ENCODE measurements at places on chromosomes 7 and 10.

DNA sequence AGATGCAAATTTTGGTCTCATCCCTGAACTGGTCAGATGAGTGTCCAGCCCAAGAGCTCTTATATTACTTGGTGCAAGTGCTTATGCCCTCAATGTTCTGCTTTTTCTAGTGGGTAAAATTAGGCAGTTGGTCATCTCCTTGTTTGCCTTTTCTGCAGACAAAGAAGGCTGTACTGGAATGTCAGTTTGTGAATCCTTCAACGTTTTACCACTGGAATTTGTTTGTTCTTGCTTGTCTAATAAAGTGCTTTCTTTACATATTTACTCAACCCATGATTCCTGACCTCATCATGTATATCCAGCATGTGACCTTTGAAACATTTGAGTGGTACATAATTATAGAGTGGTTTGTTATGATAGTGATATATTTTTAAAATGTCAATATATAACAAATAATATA lies 232.2 kb upstream of the TEX47 start:
- DNase-seq, result no peak

GRCh38 chr7:140059273-140060242 lies 3.2 kb downstream of the PARP12 start:
- no peak for DNase-seq

GRCh38 chr7:27491534-27491933 lies 171.1 kb downstream of the HIBADH start:
- DNase-seq, result no peak

DNA sequence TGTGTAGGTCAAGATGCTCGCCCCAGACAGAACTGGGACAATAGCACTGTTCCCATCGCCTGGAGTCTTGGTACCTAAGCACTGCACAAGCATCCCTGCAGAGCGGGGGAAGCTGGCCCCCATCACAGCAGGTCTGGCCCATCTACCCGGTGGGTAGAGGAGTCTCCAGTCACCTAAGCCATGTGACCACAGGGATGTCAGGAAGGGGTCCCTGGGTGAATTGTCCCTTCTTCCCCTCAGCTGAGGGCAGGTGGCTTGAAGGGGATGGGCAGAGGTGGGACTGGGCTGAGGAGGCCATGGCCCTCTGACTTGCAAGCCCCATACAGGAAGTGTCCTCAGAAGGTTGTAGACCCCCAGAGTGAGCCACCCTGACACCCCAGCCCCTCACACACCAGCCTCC lies 39.7 kb downstream of the FRMPD2 start:
- DNase-seq, result no peak

- DNase-seq, result no peak
Measured at GRCh38 chr7:94250987-94251386, 143.7 kb upstream of the COL1A2 start.
